Suppressor macrophage treated with lipopolysaccharide for 4 hours (primary cell): ENCODE measurements at places on chromosomes 1 and 21.

DNA sequence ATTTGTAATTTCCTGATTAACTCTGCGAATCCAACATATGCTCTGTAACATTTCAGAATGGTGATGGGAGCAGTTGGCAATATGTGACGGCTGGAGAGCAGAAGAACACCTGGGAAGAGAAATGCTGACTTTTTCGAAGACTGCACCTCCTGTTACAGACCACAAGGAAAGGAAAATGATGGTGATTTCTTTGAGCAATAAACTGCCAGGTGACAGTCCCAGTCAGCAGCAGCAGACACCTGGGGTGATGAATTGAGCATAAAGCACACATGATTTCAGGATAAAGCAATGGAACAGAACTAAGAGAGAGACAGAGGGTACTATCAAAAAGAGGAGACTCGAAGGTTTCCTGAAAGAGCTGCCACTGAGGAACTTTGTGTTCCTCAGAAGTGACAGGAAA is 528.6 kb downstream of the NEGR1 start:
- no peak for DNase-seq

- DNase-seq, result no peak
Measured at GRCh38 chr1:55400508-55400907, 185.3 kb upstream of the USP24 start.

DNA sequence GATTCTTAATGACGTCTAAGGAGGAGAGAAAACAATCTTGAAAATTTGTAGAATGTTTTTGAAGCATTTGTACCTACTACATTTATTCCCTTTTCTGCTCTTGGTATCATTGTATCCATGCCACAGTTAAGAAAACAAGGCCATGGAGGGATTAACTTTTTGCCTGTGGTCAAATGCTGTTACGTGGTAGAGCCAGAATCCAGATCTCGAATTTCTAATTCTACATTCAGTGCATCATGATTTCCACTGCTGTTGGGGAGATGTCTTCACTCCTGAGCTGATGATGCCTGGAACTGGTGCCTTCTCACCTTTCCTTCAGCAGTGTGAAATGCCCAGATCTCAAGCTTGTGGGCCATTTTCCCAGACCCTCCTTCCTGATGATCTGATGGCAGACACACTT is 175.6 kb downstream of the HHAT start:
- DNase-seq, result no peak

DNA sequence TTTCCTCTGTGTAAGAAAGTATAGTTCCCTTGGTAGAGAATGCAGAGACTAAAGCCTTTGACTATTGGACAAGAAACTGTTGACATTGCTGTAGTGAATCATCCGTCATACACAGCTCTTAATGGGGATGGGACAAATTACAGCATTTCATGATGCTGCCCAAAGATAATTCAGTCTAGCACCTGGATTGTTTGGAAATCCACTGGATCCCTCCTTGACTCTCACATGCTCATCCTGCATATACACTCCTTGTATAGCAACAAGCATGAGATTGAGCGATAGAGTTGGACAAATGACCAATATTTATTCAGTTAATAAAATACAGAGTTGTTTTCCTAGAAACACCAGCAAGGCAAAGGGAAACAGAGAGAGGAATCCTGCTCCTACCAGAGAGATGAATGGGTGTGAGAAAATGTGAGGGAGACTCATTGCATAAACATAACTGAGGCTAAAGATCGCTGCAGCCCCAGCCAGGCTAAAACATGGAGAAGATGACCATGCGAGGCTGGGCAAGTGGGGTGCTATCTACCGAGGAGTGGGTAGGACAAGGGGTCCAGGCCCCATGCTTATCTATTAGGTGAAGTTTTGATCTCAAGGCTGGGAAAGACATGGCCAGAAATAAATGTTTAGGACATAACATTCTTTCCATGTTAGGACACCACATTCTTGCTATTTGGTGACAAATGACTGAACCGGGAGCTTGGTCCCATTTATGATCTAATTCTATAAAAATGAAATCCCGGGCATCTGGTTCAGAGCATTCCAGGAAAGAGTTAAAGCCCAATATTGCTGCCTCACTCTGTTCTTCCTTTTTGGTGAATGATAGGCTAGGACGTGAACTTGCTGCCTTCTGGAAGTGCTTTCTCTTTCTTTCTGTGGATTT is 153.2 kb downstream of the TGFB2 start:
- no peak for DNase-seq

DNA sequence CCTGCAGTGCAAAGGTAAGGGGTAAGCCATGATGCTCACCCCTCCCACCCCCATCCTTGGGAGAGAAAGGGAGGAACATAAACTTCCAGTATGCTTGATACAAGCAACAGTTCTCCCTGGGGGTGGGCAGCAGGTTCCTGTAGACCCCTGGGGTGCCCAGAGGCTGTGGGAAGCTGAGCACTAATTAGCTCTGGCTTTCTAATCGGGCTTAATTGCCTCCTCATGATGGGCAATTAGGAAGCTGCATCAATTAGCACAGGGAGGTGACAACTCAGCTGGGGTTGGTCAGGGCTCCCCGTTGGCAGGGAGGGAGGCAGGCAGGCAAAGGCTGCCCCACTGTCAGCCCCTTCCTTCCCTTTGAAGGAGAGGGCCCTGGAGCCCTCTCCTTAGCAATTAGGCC is 15.7 kb upstream of the LMNA start:
- DNase-seq, result no peak

GRCh38 chr1:36135796-36136195 is 10.8 kb upstream of the COL8A2 start:
- no peak for DNase-seq

GRCh38 chr1:152048416-152049009 is 11.7 kb upstream of the S100A11 start:
- DNase-seq, result peak; percentile 93

DNA sequence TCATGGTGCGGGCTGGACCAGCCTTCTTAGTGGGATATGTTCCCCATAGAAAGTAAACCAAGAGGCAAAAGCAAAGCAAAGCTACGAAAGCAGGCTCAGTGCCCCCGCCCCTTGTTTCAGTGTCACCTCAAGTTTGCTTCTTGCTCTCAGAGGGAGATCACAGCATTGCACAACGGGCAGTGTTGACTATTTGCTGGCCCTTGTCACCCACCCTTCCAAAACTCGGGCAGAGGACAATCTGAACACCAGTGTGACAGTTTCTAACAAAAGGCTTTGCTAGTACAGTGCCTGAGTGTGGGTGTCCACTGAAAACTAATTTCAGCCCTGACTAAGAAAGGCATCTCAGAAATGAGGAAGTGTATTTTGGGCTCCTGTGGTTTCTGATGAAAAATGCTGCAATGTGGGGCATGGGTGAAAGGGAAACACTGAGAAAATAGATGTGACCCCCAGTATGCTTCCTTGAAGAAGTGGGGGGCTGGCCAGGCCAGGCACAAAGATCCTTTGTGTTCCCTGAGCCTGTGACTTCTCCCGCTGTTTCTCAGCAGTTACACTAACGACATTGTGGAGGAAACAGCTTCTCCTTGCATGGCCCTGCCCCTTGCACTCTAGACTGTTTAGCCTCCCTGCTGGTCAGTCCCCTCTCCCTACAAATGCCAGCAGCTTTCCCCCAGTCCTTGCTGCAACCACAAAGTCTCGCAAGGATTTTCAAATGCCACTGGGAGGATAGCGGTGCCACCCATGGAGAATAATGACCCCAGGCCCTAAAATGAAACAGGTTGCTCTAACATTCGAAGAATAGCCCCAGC is 33.3 kb upstream of the KCNE1 start:
- DNase-seq, result peak; percentile 94

GRCh38 chr1:14803002-14803789 is 204.7 kb downstream of the KAZN start:
- DNase-seq, result no peak

DNA sequence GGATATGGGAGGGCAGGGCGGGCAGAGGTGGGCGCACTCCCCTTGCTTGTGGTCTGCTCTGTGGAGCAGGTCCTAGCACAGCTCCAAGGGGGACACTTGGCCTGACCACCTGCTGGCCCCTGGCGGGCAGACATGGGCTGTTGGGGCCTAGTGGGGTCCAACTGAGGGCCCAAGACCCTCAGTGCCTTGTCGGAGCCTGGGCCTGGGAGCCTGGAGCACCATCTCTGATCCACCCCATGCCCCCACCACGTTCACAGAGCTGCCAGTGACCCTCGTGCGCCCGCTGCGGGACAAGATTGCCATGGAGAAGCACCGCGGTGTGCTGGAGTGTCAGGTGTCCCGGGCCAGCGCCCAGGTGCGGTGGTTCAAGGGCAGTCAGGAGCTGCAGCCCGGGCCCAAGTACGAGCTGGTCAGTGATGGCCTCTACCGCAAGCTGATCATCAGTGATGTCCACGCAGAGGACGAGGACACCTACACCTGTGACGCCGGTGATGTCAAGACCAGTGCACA is 70.6 kb downstream of the OBSCN start:
- DNase-seq, result no peak

DNA sequence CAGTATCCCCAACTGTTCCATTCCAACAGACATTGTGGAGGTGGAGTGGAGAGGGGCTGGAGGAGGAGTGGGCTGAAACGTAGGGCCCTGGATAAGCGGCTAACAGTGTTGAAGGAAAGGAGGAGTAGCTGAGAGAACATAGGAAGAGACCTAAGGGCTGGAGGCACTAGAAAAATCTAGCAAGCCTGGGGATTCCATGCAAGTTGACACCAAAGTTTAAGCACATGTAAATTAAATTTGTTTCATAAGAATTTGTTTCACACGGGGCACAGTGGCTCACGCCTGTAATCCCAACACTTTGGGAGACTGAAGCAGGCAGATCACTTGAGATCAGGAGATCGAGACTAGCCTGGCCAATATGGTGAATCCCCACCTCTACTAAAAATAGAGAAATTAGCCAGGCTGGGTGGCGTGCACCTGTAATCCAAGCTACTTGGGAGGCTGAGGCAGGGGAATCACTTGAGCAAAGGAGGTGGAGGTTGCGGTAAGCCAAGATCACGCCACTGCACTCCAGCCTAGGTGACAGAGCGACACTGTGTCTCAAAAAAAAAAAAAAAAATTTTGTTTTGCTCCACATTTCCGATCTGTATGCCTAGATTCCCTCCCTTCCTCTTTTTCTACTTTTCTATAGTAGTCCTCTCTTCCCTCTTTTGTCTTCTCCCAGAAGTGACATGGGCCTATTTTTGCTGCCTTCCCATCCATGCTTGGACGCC is 530 bp upstream of the CD244 start:
- DNase-seq, result peak; percentile 37

DNA sequence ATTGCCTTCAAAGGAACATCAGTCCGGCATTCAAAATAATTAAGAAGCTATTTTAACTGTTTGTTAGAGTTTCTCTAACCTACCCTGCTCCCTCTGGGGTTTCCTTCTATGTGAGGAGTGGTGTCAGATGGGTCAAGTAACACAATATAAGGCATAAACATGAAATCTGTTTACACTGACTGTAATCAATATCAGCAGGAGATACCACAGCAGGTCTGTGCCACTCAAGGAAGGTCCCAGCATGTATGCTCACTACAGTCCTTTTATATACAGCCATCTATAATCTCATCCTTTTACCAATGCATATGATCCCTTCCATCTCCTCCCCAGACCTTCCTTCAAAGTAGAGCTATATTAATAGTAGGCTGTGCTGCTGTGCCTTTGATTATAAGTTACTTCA is 25.4 kb downstream of the EEIG2 start:
- DNase-seq, result no peak

GRCh38 chr1:116504308-116505156 is 66.3 kb downstream of the CD58 start:
- peak; percentile 98 for DNase-seq

GRCh38 chr1:5725855-5726585 is 266.2 kb downstream of the NPHP4 start:
- no peak for DNase-seq

GRCh38 chr1:52057255-52057654 is 1.2 kb downstream of the BTF3L4 start:
- peak; percentile 75 for DNase-seq

DNA sequence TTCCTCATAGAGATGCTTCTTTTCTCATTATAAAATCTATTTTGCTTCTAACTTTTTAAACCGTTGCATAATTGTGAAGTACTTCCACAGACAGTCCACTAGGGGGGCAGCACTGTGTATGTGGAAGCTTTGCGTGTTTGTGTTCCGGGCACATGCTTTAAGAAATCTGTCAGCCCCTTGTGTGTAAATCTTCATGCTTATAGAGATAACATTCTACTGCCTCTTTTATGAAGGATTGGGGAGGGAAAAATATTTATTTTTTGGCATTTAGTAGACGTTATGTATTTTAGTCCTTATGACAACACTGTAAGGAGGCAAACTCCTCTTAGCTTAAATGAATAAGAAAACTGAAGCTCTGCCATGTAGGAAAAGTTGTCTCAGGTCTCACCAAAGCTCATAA is 157.3 kb upstream of the PTGFR start:
- DNase-seq, result peak; percentile 5

DNA sequence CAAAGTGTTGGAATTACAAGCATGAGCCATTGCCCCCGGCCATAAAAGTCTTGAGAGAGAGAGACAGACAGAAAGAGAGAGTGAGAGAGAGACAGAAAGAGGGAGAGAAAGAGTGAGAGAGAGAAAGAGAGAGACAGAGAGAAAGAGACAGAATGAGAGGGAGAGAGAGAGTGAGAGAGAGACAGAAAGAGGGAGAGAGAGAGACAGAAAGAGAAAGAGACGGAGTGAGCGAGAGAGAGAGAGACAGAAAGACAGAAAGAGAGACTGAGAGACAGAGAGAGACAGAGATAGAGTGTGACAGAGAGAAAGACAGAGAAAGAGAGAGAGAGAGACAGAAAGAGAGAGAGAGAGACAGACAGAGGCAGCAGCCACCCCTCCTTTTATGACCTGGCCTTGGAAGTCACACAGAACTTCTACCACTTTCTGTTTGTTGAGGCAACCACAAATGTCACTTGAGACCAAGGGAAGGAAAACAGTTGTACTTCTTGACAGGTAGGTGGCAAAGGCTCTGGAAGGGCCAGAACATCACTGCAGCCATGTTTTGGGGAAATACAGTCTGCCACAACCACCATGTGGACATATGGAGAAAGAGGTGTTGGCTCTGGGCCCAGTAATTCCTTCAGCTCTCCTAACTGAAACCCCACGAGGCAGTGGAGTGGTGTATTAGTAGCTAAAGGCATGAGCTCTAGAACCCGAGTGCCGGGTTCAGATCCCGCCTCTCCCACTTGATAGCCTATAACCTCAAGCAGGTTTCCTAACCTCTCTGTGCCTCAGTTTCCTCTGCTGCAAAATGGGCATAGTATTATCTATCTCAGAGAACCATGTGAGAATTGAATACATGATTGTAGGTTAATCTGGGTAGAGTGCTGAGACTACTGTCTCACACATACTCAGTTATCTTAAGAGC is 50.6 kb downstream of the TNFRSF8 start:
- DNase-seq, result peak; percentile 21

DNA sequence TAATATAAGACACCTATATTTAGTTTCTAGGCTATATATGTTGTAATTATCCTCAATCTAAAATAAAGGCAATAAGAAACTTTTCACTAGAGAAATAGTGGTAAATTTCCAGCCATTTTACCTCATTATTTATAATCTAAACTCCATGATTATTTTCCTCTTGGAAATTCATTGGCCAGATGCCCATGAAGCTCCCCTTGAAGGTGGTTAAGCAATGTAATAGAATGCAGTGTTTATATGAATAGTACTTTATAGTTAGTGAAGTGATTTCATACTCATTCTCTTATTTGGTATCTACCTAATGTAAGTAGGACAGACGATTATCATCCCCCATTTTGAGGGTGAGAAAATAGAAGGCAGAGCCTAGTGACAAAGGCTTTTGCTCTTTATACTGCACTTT is 26.5 kb downstream of the NFYC start:
- no peak for DNase-seq
